ENCODE measurements at places on chromosomes 4 and X.

GRCh38 chr4:81429031-81429430 lies 42.7 kb downstream of the RASGEF1B start:
- H3K27me3 ChIP-seq = no peaks in the 10 kb centered on the region
- H3K4me1 ChIP-seq = peaks cover 15% of the 10 kb centered on the region
- no peak overlapping the region for H3K27ac ChIP-seq
- H3K4me3 ChIP-seq = no peak overlapping the region

GRCh38 chr4:158796370-158797140 lies 27.7 kb downstream of the FNIP2 start:
- no peaks in the 10 kb centered on the region for H3K27me3 ChIP-seq
- peaks cover 9% of the 10 kb centered on the region for H3K4me1 ChIP-seq
- DNase-seq = peak; percentile 67
- H3K4me3 ChIP-seq = no peak overlapping the region
- H3K36me3 ChIP-seq = no peaks in the 10 kb centered on the region

DNA sequence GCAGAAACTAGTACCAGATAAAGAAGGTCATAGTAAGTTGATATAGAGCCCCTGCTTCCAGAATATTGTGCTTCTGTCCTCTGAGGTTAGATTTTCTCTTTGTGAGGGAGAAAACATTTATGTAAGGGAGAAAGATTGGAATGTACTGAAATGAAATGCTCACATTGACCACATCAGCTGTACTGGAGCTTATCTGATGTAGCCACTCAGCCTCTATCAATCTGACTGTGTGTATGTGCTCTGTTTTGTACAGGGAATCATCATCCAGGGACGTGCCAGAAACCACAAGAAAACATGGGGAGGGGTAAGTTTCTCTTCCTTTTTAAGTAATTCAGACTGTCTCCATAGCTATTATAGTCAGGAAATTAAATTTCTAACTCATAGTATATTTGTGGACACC lies 56.8 kb downstream of the PRRG1 start:
- peak; percentile 70 for DNase-seq
- no peaks in the 10 kb centered on the region for H3K27me3 ChIP-seq
- no peaks in the 10 kb centered on the region for H3K4me1 ChIP-seq
- H3K27ac ChIP-seq = no peak overlapping the region
- H3K4me3 ChIP-seq = no peak overlapping the region
- H3K36me3 ChIP-seq = no peaks in the 10 kb centered on the region

DNA sequence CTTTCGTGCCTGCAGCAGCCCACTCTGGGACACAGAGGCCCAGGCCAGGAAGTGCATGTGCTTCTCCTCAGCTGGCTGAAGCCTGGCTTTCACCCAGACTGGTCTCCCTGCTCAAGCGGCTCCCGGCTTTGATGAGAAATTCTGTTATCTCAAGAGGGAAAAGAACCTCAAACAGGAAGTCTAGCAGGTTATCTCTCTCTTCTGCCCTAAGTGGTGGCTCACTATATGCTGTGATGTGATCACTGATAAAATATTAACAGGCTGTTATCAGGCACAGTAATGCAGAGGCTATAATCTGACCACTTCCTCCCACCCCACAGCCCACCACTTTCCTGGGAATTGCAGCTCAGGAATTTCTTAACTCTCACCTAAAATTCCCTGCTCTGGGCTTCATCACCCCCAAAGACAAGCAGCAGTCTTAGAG lies 13.3 kb downstream of the CLDN2 start:
- no peak overlapping the region for H3K27ac ChIP-seq
- peak; percentile 52 for DNase-seq
- peaks cover 10% of the 10 kb centered on the region for H3K4me1 ChIP-seq

- H3K4me1 ChIP-seq = no peaks in the 10 kb centered on the region
- H3K27ac ChIP-seq = no peak overlapping the region
- H3K4me3 ChIP-seq = no peak overlapping the region
- H3K36me3 ChIP-seq = peaks cover 6% of the 10 kb centered on the region
- H3K27me3 ChIP-seq = no peaks in the 10 kb centered on the region
- DNase-seq = no peak
Measured at GRCh38 chr4:86759298-86759697, 89.9 kb downstream of the SLC10A6 start.

- DNase-seq = peak; percentile 87
- peaks cover 2% of the 10 kb centered on the region for H3K4me1 ChIP-seq
- H3K27me3 ChIP-seq = peaks cover 21% of the 10 kb centered on the region
- no peak overlapping the region for H3K27ac ChIP-seq
- H3K36me3 ChIP-seq = no peaks in the 10 kb centered on the region
- H3K4me3 ChIP-seq = no peak overlapping the region
Measured at GRCh38 chr4:10664408-10664807, 20.2 kb downstream of the CLNK start.

DNA sequence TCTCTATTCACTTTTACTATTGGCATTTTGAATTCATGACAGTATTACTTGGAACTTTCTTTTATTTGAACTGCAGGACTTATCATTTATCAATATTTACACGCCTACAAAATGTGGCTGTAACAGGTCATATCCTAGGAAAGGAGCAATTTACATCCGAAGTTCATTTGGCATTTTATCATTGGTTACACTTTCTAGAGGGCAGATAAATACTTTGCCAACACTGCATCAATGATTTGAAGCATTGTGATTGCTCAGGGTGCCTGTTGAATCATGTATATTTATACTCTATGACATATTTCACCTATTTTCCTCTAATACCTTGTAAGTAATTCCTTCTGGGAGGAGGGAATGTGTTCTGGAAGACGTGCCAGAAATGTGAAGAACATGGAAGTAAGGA lies 136.7 kb downstream of the MID1IP1 start:
- no peaks in the 10 kb centered on the region for H3K36me3 ChIP-seq
- no peaks in the 10 kb centered on the region for H3K4me1 ChIP-seq
- no peak overlapping the region for H3K4me3 ChIP-seq
- no peak overlapping the region for H3K27ac ChIP-seq

DNA sequence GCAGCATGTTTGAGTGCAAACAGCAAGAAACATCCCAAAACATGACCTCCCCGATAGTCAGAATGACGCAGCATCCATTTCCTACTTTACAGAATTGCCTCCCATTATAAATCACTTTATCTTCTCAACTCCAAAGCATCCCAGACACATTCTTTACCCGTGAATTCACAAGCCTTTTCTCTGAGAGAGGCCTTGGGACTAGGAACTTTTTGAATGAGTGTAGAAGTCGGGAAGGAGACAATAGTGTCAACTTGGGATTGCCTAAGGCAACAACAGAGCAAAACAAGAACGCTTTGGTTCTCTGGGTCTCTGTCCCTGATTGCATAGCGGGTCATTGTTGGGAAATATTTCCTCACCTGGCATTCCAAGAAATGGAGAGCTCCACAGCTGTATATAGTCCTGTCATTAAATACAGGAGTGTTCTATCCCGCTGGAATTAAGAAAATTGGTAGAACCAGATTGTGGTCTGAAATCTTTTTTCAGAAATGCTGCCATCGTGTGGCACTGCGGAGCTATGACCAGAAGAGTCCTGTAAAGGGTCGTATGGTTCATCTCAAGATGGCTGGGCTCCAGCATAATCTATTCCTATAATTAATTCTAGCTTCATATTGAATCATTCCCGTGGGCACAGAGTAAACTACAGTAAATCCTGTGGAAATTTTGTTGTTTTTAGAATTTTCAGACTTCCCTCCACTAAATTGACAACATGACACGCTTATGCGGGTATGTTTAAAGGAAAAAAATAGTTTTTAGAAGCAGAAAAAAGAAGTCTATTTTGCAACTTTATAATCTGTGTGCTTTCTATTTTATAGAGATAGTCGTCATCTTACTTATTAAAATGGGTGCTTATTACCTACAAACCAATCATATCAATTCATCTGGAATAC lies 2.0 kb upstream of the SPP1 start:
- H3K36me3 ChIP-seq = no peaks in the 10 kb centered on the region
- H3K27ac ChIP-seq = no peak overlapping the region
- H3K27me3 ChIP-seq = peaks cover 5% of the 10 kb centered on the region
- no peaks in the 10 kb centered on the region for H3K4me1 ChIP-seq

DNA sequence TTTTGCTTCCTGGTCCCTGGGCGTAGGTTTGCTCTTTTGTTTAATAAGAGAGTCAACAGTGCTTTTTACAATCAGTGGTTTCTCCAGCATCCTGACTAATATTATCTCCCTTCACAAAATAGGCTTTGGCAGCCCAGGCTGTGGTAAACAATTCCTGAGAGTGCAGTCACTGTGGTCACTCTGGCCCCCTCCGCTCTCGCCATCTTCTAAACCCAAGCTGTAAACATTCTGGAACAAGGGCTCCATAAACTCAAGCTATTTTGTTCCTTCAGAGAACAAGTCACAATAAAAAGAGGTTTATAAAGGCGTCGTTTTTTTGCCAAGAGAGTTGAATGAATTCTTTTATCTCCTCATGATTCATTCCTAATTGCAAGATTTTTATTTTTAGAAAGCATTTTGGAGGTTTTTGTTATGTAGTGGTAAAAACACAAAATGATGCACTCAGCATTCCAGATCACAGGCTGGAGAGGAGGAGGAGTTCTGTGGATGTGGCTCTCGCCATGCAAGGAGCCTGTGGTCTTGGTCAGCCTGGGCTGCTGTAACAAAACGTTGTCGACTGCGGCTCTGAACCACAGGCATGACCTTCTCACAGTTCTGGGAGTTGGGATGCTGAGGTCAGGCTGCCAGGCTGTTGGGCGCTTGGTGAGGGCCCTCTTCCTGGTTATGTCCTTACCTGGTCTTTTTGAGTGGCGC lies 486.4 kb upstream of the FAT1 start:
- H3K27ac ChIP-seq = peak overlapping the region; percentile 57
- H3K4me3 ChIP-seq = no peak overlapping the region
- DNase-seq = peak; percentile 88
- no peaks in the 10 kb centered on the region for H3K36me3 ChIP-seq

- no peaks in the 10 kb centered on the region for H3K27me3 ChIP-seq
- H3K4me3 ChIP-seq = no peak overlapping the region
- H3K36me3 ChIP-seq = peaks cover 1% of the 10 kb centered on the region
Measured at GRCh38 chr4:152408514-152409327, 127.2 kb downstream of the FBXW7 start.
